ENCODE measurements at places on chromosomes 11 and 22.

GRCh38 chr22:36183446-36183845 lies 18.2 kb downstream of the APOL4 start:
- DNase-seq, result no peak

DNA sequence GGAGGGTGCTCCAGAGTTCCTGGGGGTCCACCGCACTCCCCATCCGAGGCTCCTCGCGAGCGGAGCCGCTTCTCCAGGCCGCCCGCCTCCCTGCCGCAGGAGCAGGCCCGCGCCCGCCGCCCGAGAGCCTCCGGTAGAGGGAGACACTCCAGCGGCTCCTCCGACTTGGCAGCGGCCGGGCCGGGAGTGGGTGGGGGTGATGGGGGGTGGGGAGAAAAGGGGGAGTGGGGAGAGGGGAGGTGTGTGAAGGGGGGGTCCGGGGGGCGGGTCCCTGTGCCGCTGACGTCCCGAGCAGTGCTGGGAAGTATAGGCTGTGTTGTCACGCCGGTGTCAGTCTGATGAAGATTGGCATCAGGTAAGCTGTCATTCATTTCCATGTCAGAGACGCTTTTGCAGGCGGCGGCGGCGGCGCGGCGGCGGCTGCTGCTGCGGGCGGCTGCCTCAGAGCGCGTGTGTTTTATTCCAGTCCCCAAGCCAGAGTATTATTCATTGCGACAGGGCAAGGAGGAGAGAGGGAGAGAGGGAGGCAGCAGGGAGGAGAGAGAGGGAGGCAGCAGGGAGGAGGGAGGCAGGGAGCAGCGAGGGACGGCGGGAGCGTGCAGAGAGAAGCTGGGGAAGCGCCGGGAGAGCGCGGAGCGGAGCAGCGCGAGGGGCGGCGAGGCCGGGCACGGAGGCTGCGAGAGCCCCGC lies at the start of gene PKNOX2:
Gene PKNOX2 (plus strand): TSS at position 330 of the 689 bp plus-strand sequence. CDS start 186,555 bp downstream, outside the sequence.
- peak; percentile 42 for DNase-seq

- DNase-seq, result no peak
Measured at GRCh38 chr11:119885861-119886567, 157.0 kb upstream of the NECTIN1 start.

- no peak for DNase-seq
Measured at GRCh38 chr11:33933602-33934001, 41.7 kb upstream of the LMO2 start.

- DNase-seq, result peak; percentile 67
Measured at GRCh38 chr22:28822930-28823551, 22.7 kb upstream of the XBP1 start.

- DNase-seq, result no peak
Measured at GRCh38 chr11:126403658-126404057, 48.2 kb downstream of the ST3GAL4 start.

- no peak for DNase-seq
Measured at GRCh38 chr11:44468345-44468988, 97.0 kb upstream of the CD82 start.

GRCh38 chr11:59872076-59872475 lies 5.8 kb upstream of the TCN1 start:
- no peak for DNase-seq

- DNase-seq, result no peak
Measured at GRCh38 chr11:47107744-47108143, 68.9 kb downstream of the ARFGAP2 start.

- no peak for DNase-seq
Measured at GRCh38 chr22:37943136-37943824, 10.1 kb downstream of the C22orf23 start.

DNA sequence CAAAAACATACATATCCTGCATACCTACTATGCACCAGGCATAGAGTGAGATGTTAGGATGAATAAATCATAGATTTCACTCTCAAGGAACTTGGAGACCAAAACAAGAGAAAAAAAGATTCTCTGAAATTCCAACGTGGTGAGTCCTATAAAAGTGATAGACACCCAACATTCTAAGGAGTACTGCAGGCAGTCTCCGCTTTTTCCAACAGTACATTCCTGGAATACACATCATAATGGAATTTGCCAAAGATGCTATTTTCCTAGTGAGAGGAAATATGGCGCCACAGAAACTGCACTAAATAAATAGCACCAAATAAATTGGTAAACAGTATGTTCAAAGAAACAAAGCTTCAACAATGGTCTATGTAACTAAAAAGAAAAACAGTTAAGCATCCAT lies 6.0 kb downstream of the TMEM123 start:
- no peak for DNase-seq

- DNase-seq, result no peak
Measured at GRCh38 chr11:23990346-23991164, 506.3 kb upstream of the LUZP2 start.

DNA sequence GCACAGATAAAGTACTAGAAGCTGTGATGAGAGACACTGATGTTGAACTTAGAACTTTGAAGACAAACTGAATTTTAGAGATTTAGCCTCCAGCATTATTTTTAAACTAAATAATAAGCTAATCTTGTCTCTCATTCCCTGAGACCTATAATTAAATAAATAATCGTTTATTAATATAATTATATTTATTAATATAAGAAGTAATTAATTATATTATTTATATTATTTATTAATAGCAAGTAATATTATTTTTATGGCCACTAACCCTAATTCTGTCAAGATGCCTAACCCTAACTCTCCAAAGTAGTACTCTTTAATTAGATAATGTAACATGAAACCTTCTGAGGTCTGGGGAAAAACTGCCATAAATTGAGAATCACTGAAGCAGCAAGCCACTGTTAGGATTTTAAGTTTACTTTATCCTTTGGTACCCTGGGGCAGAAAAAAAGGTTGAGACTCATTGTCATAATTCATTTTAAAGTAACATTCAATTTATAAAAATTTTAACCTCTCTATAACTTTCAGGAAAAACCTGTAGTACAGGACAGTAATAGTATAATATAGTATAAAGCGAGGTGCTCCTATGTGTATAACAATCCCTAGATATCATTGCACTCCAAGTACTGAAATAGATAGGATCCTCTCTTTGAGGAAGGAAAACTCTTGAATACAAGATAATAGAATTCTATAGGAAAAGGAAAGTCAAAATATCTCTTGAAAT lies 85.4 kb downstream of the TTC28 start:
- no peak for DNase-seq

DNA sequence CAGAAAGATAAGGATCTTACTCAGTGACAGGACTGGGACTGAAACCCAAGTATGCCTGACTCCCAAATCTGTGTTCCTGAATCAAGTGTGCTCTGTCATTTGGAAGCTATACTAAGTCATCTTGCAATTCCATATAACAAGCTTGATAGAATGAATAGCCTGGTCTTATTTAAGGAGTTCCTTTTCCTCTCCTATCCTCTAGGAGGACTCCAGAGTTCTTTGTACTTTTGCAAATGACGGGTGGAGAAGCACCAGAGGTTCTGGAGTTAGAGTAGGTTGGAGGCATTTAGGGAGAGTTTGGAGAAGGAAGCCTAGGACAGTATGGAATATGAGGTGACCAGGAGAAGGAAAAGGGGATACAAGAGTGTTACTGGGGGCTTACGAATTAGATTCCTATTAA lies 92.9 kb upstream of the RCN1 start:
- no peak for DNase-seq

DNA sequence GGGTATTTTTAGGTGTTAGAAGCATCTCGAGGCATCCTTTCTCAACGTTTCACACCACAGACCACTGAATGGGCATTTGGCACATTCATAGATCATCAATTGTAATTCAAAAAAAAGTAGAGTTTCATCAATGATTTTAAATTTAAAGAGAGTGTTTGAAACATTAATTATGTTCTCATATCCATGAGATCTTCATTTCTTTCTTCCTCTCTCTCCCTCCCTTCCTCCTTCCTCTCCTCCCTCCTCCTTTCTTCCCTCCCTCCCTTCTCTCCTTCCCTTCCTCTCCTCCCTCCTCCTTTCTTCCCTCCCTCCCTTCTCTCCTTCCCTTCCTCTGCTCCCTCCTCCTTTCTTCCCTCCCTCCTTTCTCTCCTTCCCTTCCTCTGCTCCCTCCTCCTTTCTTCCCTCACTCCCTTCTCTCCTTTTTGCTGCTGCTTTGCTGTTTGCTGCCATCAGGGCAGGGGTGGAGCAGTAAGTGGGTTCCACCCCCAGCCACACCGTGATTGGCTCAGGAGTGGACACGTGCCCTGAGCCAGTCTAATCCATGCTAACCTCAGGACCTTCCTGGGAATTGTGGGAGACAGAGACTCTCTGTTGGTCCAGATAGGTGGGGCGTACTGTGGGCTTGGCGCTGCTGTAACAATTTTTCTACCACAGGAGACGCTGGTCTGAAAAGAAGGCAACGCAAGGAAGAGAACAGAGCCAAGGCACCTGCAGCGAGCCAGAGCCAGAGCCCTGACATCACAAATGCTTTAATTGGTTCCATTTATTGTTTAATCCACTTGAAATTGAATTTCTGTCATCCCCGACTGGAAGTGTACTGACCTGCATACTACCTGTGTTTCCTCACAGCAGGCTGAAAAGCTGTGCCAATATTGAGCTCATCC lies 33.7 kb upstream of the APOBEC3A start:
- no peak for DNase-seq

GRCh38 chr11:93063086-93063485 lies 93.6 kb downstream of the MTNR1B start:
- DNase-seq, result no peak

- DNase-seq, result no peak
Measured at GRCh38 chr11:133219543-133219942, 312.8 kb downstream of the OPCML start.

DNA sequence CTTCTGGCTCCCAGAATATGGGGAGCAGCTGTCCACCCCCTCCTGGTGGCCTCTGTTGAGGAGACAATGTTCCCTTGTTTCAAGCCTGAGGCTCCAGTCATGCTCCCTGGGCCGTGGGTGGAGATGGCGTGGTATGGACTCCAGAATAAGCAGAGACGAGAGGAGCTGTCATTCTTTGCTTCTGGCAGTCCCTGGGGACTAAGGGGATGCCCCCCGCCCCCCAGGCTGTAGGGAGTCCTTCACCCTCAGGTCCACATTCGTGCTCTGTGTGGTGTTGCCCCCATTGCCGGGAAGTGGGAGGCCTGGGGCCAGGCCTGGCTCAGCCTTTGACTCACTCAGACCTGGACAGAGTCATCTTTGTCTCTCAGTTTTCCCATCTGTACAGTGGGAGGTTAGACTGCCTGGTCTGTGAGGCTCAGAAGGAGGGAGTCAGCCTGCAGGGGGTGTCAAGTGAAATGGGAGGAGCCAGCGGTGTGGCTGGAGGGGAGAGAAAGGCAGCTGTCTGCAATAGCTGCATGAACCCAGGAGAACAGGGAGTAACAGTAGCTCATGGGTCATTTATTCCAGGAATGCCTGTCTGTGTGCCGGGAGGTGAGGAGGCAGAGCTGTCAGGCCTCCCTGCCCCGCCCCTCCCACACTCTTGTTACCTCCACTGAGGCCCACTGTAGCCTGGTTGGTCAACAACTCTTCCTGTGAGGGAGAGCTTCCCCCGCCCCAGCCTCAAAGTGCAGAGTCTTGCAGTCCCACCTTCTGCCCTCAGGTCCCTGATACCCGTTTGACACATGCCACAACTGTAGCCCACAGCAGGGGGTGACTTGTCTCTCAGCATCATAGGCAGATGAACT lies 6.3 kb downstream of the ARHGEF17 start:
- DNase-seq, result no peak

GRCh38 chr22:26993886-26994285 lies 336.5 kb downstream of the MIAT start:
- no peak for DNase-seq

DNA sequence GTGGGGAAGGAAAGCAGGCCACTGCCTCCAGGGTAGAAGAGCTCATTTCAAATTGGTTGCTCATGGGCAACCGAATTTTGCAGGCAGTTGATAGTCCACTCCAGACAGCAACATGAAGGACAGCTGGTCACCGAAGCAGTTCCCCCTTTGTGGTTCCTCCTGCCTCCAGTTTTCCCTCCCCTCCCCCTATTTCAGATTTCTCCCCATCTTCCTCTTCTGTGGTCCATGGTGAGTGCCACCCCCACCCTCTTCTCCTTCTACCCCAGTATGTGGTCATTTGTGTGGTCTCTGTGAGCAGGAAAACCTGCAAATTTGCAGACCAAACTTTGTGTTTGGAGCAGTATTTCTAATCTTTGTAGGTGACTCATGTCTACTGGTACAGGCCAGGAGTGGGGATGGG lies 38.2 kb upstream of the PAK1 start:
- no peak for DNase-seq

DNA sequence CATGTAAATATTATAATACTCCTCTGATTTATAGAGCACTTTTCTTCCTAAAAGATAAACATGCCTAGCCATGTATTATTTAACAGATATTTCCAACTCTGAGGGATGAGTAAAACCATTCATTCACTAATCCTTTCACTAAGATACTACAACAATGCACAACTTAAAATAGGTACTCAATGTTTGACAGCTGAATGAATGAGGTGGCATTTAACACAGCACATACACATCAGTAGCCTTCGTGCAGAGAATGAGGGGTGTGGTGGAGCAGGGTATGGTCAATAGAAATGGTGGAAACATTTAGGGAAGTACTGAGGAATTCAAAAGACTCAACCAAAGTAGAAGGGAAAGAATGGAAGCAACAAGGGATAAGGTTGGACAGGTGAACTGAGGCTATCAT lies 46.7 kb upstream of the MTNR1B start:
- no peak for DNase-seq

- no peak for DNase-seq
Measured at GRCh38 chr11:27626938-27627586, 73.2 kb downstream of the BDNF start.

DNA sequence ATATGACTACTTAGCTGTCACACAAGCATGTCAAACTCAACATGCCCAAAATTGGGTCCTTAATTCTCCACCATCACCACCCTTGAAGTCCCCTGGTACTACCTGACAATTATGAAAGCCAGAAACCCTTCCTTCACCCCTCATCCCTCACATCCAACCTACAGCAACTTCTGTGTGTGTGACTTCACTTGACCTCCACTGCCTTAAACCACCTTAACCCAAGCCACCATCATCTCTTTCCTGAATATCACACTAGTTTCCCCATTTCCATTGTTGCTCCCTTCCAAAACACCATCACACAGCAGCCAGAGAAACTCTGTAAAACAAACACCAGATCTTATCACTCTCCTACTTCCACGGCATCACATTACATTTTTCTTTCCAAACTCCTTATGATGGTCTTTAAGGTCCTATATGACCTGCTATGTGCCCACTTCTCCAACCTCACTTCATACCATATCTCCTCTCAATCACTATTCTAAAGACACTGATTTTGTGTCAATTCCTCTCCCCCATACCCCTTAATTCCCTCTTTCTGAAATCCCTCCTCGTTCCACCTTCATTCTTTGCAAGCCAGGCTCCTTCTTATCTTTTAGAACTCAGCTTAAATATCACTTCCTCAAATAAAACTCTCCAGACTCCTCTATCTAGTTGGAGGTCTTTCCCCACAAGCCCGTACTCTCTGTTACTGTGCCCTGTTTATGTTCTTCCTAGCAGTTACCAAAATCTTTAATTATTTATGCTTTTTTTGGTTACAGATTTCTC lies 124.9 kb downstream of the RBFOX2 start:
- no peak for DNase-seq

Measured in CD4-positive, alpha-beta T cell treated with Interleukin-6 at 100 ng/mL for 8 hours (primary cell).